ENCODE measurements at places on chromosomes 1 and 21.

- no peak for DNase-seq
These were observed 664.3 kb downstream of the ADGRL2 start for GRCh38 chr1:82465024-82465423.

DNA sequence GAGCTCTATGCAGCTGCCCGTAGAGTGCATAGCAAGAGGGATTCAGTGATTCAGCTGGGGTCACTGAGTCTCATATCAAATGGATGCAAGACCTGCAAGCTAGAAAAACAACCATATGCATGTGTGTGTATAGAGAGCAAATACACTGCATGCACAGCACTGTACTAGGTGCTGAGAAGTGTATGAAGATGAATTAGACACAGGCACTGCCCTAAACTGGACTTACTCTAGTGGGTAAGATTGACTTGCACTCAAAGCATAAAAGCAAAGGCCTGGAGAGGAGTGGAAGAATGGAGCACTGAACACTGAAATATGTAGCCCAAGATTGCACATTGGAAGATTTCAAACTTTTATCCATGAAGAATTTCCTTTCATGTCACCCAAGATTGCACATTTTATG is 5.5 kb upstream of the GBP1 start:
- no peak for DNase-seq

DNA sequence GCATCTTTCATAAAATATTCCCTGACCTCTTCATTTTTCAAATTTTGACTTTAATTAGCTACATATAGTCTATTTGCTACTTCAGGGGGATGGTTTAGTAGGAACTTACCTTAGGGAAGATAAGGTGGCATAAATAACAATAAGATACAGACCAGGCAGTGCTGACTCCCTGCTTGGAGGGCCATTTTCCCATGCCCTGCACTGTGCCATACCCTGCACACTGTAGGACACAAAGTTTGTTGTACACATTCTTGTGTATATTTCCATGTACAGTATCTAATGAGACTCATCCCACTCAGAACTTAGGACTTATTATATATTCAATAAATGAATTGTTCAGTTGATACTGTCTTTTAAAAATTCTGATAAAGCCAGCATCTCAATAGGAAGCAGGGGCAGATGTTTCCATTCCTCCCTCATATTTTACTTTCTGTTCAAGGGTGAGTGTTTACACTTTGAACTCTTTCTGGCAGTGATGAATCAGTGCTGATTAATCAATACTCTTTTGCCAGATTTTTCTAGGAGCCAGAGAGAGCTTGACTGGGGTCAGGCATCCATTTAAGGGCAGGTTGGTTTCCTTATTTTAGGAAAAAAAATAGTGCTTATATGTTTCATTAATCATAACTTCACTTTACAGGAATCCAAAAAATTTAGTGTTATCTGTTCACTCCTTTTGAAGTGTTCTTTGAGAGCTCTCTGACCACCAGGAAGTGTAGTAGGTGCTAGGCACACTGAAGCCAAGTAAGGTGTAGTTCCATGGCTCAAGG is 30.6 kb downstream of the MPZL1 start:
- no peak for DNase-seq

DNA sequence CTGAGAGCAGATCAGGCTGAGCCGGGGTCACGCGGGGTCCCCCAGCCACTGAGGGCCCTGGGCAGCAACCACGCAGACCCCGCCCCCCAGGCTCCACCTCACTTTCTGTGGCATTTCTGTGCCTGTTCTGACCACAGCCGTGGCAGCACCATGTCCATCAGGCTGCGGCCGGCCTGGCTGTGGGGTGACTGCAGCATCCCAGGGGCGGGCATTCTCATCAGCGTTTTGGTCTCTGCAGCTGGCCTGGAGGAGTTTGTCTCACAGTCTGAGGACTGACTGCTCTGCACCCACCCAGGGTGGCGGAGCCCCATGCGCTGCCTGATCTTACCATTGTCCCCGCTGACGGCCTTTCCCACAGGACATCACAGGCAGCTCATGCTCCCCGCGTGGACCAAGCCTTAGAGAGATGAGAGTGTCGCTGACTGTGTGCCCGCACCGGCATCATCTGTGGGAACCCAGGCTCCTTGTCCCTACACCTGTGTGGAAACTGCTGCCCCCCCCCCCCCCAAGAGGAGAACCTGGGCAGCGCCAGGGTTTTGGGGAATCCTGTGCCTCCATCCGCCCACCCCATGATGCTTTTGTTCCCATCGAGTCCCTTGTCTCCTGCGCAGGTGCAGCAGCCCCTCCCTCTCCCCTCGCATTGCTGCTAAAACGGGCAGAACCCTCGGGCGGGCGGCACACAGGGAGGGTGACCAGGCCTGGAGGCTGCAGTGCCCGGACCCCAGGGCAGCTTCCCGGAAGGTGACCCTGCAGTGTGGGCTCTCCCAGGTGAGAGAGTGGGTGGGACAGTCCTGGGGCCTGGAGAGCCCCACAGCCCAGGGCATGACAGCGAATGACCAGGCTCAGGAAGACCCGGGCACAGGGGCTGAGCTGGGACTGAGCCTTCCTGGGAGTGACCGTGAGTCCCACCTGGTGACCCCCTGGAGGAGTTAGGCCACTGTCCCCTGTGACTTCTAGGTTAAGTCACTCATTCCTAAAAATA is 1.8 kb downstream of the KRTAP10-1 start:
- DNase-seq: no peak

DNA sequence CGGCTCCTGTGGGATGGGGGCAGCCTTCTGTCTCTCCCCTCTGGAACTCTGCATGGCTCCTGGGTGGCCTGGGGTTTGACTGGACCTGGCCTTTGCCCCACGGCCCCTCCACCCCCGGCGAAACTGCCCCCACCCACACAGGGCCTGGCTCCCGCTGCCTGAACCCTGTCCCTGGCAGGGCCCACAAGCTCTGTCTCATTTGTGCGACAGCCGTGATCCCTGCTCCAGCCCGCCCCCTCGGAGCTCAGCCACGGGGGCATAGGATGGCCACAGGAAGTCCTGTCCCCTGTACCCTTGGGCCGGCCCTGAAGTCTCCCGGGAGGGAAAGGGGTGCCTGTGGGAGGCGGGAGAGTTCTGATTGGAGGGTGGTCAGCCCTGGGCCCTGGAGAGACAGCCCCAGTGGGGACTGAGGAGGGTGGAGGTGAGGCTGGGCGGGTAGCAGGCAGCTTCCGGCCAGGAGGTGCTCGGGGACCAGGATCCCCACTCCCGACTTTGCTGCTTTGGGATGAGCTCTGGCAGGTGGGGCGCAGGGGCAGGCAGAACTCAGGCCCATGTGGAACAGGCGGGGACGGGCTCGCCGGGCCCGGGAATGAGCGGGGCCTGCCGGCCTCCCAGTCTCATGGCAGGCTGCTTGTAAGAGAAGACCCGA is 45.1 kb downstream of the SLX9 start:
- DNase-seq: no peak

DNA sequence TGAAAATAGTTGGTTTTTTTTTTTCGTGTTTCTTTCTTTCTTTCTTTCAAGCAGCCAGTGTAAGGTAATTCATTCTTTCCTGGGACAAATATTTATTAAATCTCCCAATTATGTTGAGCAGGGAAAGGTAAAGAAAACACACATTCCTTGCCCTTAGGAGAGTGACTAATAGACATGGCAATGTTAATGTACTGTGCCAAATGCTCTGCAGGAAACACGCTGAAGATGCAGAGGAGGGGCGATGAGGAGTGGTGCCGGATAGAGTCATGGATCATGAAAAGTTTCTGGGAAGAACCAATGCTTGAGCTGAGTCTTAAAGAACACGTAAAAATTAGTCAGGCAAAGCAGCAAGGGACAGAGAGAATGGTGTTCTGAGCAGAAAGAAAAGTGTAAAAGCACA is 199.2 kb downstream of the DNM3 start:
- DNase-seq: no peak
